ENCODE measurements at places on chromosomes 16 and 17.

GRCh38 chr16:55331648-55332185 lies 7.7 kb downstream of the IRX6 start:
- no peak for DNase-seq

GRCh38 chr17:75380750-75381149 lies 24.7 kb downstream of the GRB2 start:
- no peak for DNase-seq

DNA sequence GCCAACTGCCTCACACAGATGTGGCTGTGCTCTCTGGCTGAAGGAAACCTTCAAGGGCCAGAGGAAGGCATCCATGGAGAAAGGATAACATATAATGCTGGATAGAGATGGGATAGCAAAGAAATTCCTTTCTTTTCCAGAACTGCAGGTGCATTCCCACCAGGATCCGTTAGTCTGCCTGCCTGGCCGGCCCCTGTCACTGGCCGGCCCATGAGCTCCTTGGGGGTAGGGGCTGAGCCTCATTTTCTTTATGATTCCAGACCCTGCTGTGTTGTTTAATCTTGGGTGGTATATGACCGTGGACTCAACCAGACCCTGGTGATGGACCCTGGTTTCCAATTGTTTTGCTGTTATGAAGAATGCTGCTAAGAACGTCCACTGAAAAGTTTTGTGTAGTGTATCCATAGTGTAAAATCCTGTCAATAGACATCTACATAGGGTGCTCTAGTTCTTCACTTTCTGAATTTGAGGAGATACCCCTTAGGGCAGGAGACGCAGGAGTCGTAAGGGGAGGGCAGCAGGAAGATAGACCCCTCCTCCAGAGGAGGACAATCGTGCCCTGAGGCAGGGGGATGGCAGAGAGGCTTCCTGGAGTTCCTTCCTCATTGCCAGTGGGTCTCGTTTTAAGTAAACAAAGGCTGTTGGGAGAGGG lies 93.4 kb downstream of the IRX3 start:
- no peak for DNase-seq

- DNase-seq, result no peak
These were observed 9.6 kb downstream of the PMM2 start for GRCh38 chr16:8807189-8807588.

- no peak for DNase-seq
These were observed 17.9 kb downstream of the SMCR8 start for GRCh38 chr17:18332909-18333489.

GRCh38 chr17:55728833-55729232 lies 6.2 kb upstream of the TMEM100 start:
- no peak for DNase-seq

- DNase-seq, result no peak
These were observed 34.2 kb downstream of the RMI2 start for GRCh38 chr16:11379420-11379819.

- no peak for DNase-seq
These were observed 50.5 kb downstream of the DYNLRB2 start for GRCh38 chr16:80591071-80591915.

- DNase-seq, result no peak
These were observed 894 bp upstream of the PHKG2 start for GRCh38 chr16:30747331-30747730.

GRCh38 chr17:9499041-9499440 lies 76.6 kb downstream of the STX8 start:
- DNase-seq, result no peak

- no peak for DNase-seq
These were observed 101.1 kb downstream of the CMIP start for GRCh38 chr16:81545470-81546250.

- no peak for DNase-seq
These were observed 17.6 kb downstream of the MEOX1 start for GRCh38 chr17:43644081-43644480.

GRCh38 chr17:11779892-11780291 lies 181.6 kb downstream of the DNAH9 start:
- no peak for DNase-seq

- no peak for DNase-seq
These were observed 44.2 kb upstream of the MTSS2 start for GRCh38 chr16:70730031-70730430.

DNA sequence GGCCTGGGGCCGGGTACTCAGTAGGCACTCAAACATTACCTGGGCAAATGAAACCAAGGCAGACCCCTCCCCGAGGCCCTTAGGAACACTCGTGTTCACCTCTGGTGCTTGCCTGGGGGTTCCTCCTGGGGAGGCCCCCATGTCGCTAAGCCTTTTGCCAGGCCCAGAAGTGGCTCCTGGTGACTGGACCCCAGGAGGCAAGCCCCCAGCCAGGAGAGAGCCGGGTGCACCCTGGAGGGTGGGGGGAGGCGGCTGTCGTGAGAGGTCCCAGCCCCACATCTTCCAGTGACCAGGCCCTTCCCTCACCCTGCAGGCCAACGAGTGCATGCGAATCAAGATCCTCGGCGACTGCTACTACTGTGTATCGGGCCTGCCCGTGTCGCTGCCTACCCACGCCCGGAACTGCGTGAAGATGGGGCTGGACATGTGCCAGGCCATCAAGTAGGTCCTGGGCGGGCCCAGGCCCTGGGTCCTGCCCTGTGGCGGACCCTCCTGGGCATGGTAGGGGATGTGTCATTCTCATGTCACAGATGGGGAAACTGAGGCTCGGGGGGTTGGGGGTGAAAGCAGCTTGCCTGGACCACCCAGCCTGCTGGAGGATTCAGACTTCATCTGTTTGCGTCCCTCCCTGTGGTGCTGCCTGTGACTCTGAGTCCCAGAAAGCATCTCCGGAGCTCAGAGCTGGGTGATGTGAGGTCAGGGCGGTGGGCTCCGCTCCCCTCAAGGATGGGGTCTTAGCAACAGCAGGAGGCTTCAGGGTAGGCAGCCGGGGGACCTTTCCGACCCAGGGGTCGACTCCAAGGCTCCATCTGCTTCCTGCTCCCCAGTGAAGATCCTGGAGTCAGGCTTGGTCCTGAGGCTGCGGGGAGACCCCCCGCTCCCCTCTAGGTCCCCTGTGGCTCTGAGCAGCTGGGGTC lies 32.5 kb downstream of the ADCY7 start:
- DNase-seq, result no peak

- DNase-seq, result no peak
These were observed 149.7 kb downstream of the SNX29 start for GRCh38 chr16:12126091-12126806.

GRCh38 chr17:77566151-77566550 lies 392.4 kb upstream of the TNRC6C start:
- DNase-seq, result no peak

- DNase-seq, result no peak
These were observed 13.2 kb upstream of the MRTFB start for GRCh38 chr16:14057878-14058382.

DNA sequence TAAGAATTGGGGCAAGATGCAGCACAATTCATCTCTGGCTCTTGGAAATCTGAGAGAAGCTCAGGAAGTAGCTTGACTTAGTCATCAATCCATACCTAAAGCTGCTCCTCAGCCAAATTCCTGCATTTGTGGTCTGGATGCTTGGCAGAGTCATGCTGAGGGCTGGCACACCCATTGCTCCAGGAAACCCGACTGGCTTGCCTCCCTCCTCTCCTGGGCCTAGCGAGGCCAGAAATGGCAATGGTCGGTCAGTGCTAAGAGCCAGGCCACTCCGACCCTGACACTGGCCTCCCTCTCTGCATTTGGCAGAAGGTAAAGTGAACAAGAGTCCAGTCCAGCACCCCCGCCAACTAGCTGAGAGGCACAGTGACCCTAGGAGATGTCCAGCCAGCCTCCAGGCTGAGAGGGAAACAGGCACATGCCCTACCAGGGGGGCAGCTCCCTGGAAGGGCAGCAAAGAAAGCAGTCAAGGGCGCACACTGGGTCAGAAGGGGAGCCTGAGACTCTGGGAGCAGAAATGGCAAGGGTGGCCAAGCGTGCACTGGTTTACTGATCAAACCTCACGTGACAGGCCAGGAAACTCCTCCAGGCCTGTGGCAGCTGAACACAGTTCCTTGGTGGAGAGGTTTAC lies 10.0 kb downstream of the POLDIP2 start:
- no peak for DNase-seq

DNA sequence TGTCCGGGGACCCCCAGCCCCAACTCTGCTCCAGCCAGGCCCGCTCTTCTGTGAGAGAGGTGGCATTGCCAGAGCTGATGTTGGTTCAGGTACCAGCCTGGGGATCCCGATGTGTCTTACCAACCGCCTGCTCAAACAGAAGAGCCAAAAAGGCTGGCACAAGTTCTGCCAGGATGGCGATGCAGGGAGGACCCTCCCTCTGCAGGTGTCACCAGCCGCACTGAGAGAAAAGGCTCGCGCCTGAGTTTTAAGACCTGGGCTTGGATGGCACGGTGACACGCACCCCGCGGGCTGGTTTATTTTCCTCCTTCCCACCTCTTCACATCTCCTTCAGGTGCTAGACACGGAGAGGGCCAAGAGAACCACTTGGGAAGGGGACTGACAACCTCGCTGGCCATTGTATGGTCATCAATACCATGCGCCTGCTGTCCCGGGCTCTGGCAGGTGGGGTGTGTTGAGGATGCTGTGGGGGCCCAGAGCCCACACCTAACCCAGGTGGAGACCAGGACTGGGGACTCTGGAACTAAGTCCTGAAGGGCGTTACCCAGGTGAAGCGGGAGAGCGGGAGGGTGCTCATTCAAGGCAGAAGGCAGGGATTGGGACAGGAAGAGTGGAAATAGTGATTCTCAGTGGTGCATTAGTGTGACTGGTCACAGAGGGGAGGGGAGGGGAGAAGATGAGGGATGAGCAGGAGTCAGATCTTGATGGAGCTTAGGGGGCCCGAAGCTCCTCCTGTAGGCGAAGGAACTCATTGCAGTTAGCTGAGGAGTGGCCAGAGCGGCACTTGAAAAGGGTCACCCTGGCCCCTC lies 16.3 kb downstream of the FOXJ1 start:
- DNase-seq, result no peak

GRCh38 chr17:28599311-28600184 lies 723 bp upstream of the SPAG5 start:
- peak; percentile 55 for DNase-seq

DNA sequence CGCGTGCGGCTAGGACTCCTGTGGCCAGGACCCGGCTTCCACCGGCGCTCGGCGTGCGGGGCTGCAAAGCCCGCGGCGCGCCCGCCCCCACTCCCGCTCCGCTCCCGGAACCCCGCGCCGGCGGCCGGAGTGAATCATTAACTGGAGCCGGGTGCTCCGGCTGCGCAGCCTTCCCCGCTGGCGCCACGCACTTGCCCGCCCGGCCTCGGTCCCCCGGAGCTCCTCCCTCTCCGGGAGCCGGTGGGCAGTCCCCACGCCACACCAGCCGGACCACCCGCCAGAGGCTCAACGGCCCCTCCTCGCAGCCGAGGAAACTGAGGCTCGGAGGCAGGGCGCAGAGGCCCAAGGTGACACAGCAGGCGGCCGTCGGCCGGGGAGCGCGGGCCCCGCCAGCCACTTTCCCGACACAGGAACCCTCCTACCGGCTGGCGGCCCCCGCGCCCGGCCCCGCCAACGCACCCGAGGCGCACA lies 580 bp downstream of the BCAR1 start:
- DNase-seq, result no peak

- no peak for DNase-seq
These were observed 914 bp upstream of the GPRC5B start for GRCh38 chr16:19885451-19886072.

- DNase-seq, result no peak
These were observed 97.9 kb upstream of the ZNF750 start for GRCh38 chr17:82937411-82938371.

GRCh38 chr17:82272495-82273326 lies 789 bp downstream of the CSNK1D start:
- DNase-seq, result no peak
